PC-9 (cell line): ENCODE measurements at places on chromosomes 1 and 21. TPM values are rescaled to one million over a fixed set of nuclear protein-coding genes. Genes with fewer than 3 reads are reported as not detected.

PHLDA3 gene
- 31.6 and 46.4 TPM in 2 replicates for total RNA-seq

DNA sequence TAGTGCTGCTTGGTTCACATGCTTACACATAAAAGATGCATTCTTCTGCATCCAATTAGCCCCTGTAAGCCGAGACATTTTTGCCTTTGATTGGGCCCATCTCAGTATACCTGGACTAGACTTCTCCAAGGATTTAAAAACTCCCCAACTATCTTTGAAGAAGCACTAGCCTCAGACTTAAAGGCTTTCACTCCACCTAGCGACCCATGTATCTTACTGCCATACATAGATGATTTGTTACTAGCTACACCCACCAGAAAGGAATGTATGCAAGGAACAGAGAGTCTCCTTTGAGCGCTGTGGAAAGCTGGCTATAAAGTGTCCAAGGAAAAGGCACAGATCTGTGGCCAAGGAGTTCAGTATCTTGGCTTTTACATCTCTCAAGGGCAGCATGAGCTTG lies 91.7 kb downstream of the LIPI start:
- peak; percentile 37 for DNase-seq

TRABD2B gene
- total RNA-seq = not detected in 2 replicates

DNA sequence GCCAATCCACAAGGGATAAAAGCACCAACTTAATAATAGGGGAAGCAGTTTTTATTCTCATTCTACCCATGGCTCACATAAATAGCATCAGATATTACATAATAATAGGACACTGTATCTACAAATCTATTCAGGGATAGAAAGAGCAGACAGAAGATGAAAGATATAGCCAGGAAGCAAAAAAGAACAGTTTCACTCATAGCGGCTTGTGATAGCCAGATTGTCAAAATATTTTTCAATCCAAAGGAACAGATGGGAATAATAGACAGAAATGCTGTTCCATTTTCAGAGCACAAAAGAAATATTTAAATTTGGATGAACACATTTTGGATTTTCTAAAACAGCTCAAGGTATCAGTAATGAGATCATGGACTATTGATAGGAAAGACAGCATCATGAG lies 232.5 kb upstream of the GREM2 start:
- DNase-seq = no peak

DMBX1 gene
- 0.79 and 1.0 TPM in 2 replicates for total RNA-seq

DNA sequence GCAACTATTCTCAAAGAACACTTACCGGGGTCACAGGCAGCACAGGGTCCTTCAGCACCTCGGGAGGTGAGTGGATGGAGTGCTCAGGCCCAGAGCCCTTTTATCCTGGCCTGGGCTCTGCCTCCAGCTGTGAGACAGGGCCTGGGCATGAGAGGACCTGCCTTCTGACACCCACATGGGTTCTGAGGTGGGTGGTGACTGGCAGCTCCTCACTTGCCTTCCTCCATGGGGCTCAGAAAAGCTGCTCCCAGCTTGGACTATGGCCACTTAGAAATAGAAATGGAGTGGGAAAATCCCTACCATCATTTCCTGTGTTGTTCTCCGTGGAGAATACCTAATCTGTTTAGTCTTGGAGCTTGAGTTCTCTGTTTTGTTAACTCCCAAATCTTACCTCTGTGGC lies at the start of gene LCE1C:
TSS of gene LCE1C (minus strand) at position 76 of the 400 bp plus-strand sequence. CDS start 1,173 bp downstream, outside the sequence.
- DNase-seq = no peak

GRCh38 chr1:184574588-184574987 lies 180.1 kb downstream of the EDEM3 start:
- DNase-seq = no peak

DNA sequence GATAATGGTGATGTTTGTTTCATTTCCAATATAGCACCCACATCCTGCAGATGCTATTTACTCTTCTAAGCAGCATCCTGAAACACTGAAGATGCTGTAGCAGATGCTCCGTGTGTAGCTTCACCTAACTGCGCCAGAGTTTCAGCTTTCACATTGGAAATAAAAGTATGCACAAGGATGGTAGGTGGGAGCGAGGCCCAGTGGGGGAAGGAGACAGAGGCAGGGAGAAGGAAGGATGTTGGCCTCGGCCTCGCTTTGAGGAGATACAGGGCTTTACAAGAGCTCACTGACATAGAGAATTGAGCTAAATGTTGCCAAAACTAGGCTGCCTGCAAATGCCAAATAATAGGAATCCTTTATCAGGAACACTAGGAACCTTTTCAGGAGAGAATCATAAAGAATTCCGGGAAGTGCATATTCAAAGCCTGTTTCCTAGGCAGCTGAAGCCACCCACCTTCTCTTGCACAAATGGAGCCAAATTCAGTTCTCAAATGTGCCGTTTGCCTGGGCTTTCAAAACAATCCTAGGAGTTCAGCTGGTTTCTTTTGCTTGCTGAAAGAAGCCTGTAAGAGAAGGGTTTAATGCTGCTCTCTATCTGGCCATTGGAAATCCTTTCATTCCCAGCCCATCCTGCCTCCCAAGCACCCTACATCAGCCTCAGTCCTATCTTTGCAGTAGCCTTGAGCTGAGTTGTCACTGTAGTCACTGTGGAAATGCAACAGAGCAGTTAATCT lies 135.4 kb upstream of the ATP1B1 start:
- no peak for DNase-seq

NEGR1 gene
- 0.23 and 0.44 TPM in 2 replicates for total RNA-seq

- DNase-seq = no peak
These were observed 31.4 kb downstream of the PODN start for GRCh38 chr1:53093451-53093754.

DYNLT5 gene
- total RNA-seq = not detected in 2 replicates

- no peak for DNase-seq
These were observed 49.8 kb downstream of the KCNJ15 start for GRCh38 chr21:38306433-38307141.

- DNase-seq = no peak
These were observed 36.7 kb upstream of the TLR5 start for GRCh38 chr1:223179786-223180185.

ZMYM1 gene
- total RNA-seq = 31.9 and 49.7 TPM in 2 replicates

ADGRL2 gene
- 24.0 and 25.3 TPM in 2 replicates for total RNA-seq

ACTL8 gene
- 0.55 and 0.68 TPM in 2 replicates for total RNA-seq

DNA sequence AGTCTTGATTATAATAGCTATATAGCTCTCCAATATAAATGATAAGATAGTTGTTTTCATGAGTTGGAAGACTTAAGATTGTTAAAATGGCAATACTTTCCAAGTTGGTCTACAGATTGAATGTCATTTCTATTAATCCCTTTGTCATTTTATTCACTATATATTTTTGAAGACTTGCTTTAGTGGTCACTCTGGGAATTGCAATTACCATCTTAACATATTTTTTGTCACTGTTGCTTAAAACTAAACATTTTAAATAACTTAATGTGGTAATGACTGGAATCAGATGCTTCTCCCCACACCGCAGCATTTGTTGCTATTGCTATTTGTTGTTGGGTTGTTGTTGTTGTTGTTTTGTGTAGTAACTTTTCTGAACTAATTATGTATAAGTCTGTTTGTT lies 1592.9 kb downstream of the MRPL39 start:
- no peak for DNase-seq

DNA sequence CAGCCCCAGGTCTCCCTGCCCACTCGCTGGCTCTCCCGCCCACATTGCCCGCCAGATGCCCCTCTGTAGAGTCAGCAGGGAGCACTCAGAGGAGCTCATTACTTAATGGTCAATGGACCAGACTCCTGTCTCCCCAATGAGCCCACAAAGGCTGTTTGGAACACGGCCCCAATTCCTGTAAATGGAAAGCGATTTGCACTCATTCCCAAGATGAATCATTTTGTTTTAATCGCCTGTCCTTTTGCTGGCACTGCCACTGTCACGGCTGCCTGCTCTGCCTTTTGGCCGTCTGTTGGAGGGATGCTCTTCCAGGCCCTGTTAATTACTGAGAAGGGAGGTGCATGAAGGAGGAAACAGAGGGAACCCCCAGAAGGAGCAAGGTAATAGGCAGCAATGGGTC lies 44.8 kb upstream of the ATP2B4 start:
- DNase-seq = no peak

GRCh38 chr1:235930543-235930942 lies 63.8 kb upstream of the LYST start:
- peak; percentile 85 for DNase-seq

ATP5IF1 gene
- total RNA-seq = 125 and 146 TPM in 2 replicates

DNA sequence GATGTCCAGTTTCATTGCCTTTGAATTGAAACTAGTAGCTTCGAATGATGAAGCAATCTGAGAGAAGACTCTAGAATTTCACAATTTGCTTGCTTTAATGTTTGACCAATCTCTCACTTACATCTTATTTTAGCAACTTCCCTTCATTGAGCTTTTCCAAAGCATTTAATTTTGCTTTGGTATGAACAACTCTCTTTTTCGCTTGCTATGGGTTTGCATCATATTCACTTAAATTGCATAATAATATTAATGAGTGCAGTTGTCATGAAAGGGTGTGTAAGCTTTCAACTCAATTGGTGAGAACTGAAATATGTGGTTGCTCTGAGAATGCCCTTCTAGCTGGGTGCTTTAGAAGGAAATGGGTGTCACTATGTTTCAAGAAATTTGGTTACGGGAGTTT lies 309.2 kb downstream of the HLX start:
- DNase-seq = no peak

DNA sequence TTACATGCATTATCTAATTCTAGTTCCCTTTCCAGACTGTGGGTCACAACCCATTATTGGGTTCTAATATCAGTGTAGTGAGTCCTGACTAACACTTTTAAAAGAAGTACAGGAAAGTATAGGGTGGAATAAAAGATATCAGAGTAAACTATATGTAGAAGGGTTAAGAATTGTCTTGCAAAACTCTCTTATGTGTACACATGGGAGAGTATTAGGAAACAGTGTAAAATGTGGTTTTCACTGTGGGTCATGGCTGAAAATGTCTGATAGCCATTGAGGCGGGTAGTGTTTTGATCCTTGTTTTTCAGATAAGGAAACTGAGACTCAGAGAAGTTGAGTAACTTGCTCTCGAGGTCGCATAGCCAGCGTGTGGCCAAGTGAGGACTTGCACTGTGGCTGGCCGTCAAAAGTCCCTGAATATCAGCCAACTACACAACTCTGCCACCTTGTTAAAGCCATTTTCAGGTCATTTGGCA lies 18.5 kb upstream of the MTARC1 start:
- DNase-seq = no peak

PADI2 gene
- 14.0 and 16.7 TPM in 2 replicates for total RNA-seq

- DNase-seq = peak; percentile 15
These were observed 142.1 kb upstream of the COL11A1 start for GRCh38 chr1:103250441-103250861.

GRCh38 chr1:216081445-216081844 lies 341.8 kb downstream of the USH2A start:
- DNase-seq = no peak

- no peak for DNase-seq
These were observed 58.3 kb upstream of the SDC3 start for GRCh38 chr1:30966690-30967369.

C8B gene
- not detected in 2 replicates for total RNA-seq

GRCh38 chr1:68173283-68173935 lies 58.9 kb downstream of the WLS start:
- DNase-seq = no peak

AADACL3 gene
- not detected in 2 replicates for total RNA-seq

SERPINC1 gene
- 0.44 TPM in 1 of 2 replicates, not detected in the other for total RNA-seq

GRCh38 chr1:168470901-168471431 lies 72.8 kb downstream of the XCL2 start:
- peak; percentile 61 for DNase-seq

TCHH gene
- total RNA-seq = 0.04 TPM in 1 of 2 replicates, not detected in the other

SLC44A3 gene
- 11.0 and 17.5 TPM in 2 replicates for total RNA-seq

MAGI3 gene
- 17.3 and 18.5 TPM in 2 replicates for total RNA-seq

GRCh38 chr1:6538956-6539355 lies 15.4 kb downstream of the NOL9 start:
- no peak for DNase-seq

PDZK1IP1 gene
- total RNA-seq = 6.2 and 8.5 TPM in 2 replicates

CCDC185 gene
- total RNA-seq = not detected in 2 replicates

- DNase-seq = peak; percentile 66
These were observed 12.0 kb downstream of the UBE2Q1 start for GRCh38 chr1:154546264-154547063.

DNA sequence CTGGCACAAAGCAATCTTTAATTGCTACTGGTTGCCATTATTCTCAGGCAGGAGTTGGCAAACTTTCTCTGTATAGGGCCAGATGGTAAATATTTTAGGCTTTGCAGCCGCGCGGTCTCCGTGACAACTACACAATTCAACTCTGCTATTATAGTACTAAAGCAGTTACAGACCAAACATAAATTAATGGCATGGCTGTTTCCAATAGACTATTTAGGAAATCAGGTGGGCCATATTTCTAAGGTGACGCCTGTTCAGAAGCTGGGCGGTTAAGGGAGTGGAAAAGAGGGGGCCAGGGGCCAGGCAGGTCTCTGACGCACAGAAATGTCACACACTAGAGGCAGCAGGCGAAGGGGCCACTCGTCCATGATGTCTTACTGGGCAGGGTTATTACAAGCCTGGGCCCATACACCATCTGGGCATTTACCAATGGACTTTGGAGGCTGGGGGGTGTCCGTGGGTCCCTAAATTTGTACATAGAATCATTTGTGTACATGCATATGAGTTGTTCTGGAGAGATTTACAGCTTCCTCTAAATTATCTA lies 80.1 kb downstream of the STUM start:
- DNase-seq = no peak

- DNase-seq = no peak
These were observed 166.1 kb downstream of the HIVEP3 start for GRCh38 chr1:41752514-41753170.

LRRC38 gene
- not detected in 2 replicates for total RNA-seq

NBPF6 gene
- total RNA-seq = 0.94 TPM in 1 of 2 replicates, not detected in the other

ORC1 gene
- total RNA-seq = 17.6 and 21.2 TPM in 2 replicates

DNA sequence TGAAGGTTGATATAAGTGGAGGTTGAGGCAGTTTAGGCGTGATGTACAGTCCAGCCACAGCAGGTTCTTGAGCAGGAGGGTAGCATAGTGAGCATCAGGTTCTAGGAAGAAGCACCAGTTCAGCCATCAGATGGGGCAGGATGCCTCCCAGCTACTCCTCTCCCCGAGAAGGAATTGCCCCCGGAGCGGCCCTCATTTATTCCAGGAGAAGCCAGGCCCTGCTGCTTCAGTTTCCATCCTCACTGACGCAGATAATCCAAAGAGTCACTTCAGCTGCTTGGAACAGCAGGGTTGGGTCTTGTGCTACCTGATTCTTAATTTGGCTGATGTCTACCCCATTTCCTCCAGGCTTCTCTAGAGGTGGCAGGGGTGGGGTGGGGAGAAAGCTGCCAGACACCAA lies 54.7 kb downstream of the LACTBL1 start:
- no peak for DNase-seq

- DNase-seq = peak; percentile 35
These were observed 111.3 kb upstream of the CSF3R start for GRCh38 chr1:36594023-36594422.

GRCh38 chr1:15937146-15937545 lies 38.8 kb downstream of the ZBTB17 start:
- no peak for DNase-seq

TRIM62 gene
- total RNA-seq = 9.9 and 14.3 TPM in 2 replicates

GRCh38 chr1:205923651-205924459 lies 19.4 kb downstream of the SLC26A9 start:
- DNase-seq = no peak

DNA sequence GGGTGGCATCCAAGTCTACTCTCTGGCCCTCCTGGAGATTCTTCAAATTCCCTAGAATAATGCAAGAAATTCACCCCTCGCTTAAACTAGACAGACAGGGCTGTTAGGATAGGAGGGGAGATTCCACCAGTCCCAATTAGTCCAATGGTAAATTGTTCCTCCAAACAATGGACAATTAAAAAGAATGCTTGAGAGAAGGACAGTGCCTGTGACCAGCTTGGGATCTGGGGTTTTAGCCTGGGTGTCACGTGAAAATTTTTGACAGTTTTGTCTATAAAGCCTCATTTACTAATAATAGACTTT lies 177.7 kb upstream of the RAB4A start:
- no peak for DNase-seq
